ENCODE measurements at places on chromosomes 7 and 10.

DNA sequence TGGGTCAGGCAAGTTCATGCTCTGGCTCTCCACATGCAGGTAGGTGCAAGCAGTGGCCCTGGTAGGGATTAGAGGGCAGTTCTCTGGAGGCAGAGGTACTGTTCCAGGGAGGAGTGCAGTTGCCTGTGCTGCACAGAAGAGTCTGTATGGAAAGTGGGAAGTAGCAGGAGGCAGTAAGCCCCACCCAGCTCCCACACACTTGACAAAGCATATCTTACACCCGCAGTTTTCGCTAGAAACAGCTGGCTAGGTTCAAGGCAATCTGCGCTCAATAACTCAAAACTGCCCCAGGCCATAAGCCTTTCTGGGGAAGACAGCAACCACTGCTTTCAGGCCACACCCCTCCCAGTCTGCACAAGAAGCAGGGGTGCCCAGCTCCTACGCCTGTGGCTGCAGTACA lies 33.1 kb upstream of the ARMC3 start:
- no peak for DNase-seq

- peak; percentile 22 for DNase-seq
These were observed at the start of gene PRKAR1B for GRCh38 chr7:727104-727805. Gene PRKAR1B (minus strand): TSS chr7:727281. CDS start chr7:711505, 15,776 bp downstream.

DNA sequence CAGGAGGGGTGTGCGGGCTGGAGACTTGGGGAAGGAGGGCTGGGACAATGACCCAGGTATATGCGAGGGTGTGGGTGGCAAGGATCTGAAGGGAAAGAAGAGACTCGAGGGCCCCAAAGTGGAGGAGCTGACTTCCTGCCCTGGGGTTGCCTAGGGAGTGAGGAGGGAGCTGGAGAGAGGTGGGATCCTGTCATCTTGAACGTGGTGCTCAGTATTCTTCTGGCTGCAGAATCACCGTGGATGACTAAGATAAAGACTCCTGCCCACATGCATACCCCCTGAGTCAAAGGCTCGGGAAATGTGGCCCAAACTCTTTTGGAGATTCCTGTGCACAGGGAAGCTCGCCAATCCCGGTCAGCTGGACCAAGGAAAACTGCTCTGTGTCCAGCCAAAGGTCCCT lies 31.2 kb downstream of the COL17A1 start:
- DNase-seq: no peak

GRCh38 chr7:128899392-128899791 lies 11.1 kb downstream of the KCP start:
- DNase-seq: no peak

DNA sequence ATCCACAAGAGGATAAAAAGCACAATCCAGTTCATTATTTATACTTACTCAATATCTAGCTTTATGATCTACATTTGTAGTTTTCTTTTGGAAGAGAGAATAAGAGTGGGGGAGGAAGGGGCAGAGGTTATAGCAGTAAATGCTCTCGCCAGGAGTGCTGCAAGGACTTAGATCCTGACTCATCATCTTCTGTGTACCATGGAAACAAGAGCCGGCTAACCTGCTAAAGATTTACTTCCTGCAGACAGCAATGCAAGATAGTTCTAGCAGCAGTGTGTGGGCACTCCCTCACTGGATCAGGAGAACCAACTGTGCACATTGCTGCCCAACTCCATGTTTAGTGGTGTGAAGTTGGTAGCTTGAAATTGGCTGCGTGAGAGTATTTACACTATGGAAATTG lies 47.7 kb upstream of the TRIL start:
- no peak for DNase-seq

- no peak for DNase-seq
These were observed 298.3 kb downstream of the RPS24 start for GRCh38 chr10:78332012-78332411.

- no peak for DNase-seq
These were observed 1339.4 kb downstream of the XPNPEP1 start for GRCh38 chr10:108583877-108584276.

DNA sequence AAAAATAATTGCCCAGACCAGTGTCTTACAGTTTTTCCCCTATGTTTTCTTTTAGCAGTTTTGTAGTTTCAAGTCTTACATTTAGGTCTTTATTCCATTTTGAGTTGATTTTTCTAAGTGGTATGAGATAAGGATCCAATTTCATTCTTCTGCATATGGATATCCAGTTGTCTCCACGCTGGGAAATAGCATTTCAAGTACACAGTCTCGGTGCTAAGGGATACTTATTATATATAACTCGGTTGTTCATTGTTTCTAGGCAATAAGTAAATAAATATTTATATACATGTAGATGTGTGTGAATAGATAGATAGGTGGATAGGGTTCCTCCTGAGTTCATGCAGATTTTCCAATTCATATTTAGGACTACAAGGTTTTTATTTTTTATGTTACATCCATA lies 16.0 kb downstream of the TAF3 start:
- no peak for DNase-seq

DNA sequence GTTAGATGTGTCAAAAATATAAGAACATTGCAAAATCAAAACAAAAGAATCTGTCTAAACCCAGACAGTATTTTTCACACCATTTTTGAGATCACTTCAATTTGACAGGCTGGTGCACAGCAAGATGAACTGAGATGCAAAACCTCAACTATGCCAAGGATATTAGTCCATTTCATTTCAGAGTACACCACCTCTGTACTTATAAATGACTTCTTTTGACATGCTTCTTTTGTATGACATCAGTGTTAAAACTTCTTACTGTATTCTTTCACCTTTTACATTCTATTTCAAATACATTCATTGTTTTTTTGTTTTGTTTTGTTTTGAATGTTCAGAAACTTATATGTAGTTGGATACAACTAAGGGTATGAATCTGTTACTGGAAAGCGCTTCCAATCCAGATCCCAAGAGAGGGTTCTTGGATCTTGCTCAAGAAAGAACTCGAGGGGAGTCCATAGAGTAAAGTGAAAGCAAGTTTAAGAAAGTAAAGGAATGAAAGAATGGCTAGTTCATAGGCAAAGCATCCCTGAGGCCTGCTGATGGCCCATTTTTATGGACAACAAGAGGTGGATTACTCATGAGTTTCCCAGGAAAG lies 23.5 kb upstream of the GPR141 start:
- DNase-seq: no peak

GRCh38 chr10:118810796-118811505 lies 56.2 kb upstream of the CACUL1 start:
- no peak for DNase-seq

DNA sequence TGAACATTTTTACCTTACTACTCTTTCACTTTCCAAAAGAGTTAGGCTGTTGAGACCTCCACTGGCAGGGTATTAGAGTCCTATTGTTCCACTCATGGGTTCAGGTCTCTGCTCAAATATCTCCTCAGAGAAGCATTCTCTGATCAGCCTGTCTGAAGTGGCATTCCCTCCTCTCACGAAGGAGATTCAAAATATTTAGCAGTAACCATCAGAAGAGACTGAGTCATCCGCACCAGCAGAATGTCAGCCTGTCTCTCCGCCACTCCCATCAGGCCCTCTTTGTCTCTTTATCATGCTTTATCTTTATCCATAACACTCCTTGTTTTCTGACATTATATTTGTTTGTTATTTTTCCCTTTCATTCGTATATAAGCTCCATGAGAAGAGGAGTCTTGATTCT lies 79.1 kb downstream of the AASS start:
- DNase-seq: no peak

DNA sequence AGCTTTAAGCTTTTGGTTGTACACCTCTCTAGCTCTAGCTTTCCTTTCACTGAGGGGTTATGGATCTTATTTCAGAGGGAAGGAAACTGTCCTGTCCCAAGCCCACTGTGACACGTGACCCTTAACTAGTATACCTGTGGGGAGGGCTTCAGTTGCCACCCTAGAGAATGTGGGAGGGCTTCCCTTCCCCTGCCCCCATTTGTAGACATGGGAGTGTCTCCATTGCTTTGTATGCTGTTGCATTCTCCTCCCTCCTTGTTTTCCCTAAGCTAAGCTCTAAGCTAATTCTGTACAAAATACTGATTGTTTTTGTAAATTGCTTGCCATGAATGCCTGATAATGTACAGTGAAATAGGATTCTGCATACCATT lies 11.2 kb downstream of the LUC7L2 start:
- DNase-seq: no peak

- DNase-seq: no peak
These were observed 11.0 kb upstream of the PIP start for GRCh38 chr7:143120691-143121405.

- DNase-seq: no peak
These were observed 651.5 kb downstream of the TNS3 start for GRCh38 chr7:46930366-46930765.

- DNase-seq: no peak
These were observed 130.3 kb downstream of the GNAI1 start for GRCh38 chr7:80264769-80265495.

DNA sequence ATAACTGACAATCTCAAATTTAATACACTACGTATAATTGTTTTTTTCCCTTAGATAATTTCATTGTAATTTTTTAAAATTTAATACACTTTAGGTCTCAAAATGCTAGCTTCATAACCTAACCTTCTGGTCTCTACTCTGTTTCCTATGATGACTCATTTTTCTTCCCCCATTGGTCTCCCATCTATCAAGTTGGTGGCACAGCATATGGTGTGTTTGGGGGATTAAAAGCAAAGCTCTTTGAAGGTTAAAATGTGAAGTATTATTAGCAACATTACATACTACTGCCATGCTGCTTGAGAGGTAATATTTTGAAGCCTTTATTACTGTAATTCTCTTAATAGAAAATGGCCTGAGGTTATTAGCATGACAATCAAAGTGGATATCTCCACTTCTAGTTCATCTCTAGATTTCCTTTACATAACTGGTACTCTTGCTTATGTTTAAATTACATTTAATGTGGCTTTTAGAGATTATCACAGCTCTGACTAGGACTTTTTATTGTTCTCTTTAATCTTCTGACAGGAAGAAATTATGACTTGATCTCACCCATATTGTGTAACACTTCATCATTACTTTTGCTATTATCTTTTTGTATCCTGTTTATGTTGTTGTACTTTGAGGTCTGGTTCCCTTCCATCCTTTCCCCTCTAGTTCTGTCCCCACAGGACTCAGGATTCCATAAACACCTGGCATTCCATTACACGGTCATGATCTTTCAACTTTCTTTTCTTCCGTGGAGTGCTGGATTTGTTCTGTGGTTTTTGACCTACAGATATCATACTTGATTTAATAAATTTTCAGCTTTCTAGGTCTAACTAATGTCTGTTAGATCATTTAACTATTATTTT lies 185.1 kb downstream of the SEMA3D start:
- no peak for DNase-seq

DNA sequence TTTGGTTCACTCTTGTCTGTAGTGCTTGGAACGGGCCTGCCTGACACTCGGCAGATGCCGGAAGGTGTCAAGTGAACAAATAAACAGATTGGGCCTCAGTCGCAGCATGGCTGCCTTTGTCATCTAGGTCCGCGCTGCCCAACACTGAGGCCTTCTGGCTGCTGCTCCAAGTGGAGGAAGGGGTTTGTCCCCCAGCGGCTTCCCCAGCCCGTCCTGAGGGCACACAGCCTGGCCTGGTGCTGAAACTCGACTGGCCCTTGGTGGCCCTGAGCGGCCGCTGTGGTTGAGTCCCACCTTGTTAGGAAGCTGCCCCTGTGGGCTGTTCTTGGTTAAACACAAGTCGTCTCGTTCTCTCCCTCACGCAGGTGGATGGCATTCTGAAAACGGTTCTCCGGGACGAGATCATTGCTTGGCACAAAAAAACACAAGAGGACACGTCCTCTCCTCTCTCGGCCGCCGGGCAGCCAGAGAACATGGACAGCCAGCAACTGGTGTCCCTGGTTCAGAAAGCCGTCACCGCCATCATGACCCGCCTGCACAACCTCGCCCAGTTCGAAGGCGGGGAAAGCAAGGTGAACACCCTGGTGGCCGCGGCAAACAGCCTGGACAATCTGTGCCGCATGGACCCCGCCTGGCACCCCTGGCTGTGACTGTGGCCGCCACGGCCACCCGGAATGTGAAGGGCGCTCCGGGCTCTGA lies 132.1 kb downstream of the SMURF1 start:
- DNase-seq: no peak

GRCh38 chr7:74272305-74273038 lies 16.7 kb upstream of the CLIP2 start:
- no peak for DNase-seq

GRCh38 chr10:114487815-114488536 lies 83.7 kb upstream of the AFAP1L2 start:
- DNase-seq: no peak

DNA sequence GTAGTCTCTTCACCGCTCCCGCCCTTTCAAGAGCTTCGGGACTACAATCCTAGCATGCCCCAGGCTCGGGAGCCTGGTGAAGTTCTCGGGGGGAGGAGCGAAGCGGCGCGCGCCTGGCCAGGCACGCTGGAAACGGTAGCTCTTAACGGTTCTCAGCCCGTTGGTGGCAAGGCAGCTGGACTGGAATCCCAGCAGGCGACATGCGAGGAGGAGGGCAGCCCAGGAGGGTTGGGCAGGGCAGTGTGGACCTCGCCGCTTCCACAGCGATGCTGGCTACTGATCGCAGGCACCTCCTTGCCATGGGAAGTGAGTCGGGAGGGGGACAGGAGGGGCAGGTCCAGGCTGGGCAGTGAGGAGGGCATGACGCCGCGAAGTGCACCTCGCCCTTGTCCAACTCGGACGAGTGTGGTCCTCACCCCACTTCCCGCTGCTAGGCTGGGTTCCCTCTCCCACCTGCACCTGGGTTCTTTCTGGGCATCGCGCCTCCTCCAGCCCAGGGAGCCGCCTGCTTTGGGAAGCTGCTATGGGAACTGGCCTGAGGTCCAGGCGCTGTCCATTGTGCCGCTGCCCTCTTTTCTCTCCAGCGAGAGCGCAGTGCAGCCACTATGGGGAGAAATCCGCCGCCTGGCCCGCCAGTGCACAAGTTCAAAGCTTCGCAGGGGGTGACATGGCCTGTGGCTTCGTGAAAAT lies 367.8 kb upstream of the NUPR2 start:
- no peak for DNase-seq

GRCh38 chr7:45980973-45981372 lies 59.9 kb upstream of the IGFBP3 start:
- DNase-seq: no peak

GRCh38 chr10:71753091-71753959 lies 20.0 kb downstream of the VSIR start:
- no peak for DNase-seq

GRCh38 chr10:124233546-124234138 lies 140.2 kb upstream of the CHST15 start:
- no peak for DNase-seq

GRCh38 chr10:113278221-113278620 lies 274.6 kb upstream of the HABP2 start:
- no peak for DNase-seq

DNA sequence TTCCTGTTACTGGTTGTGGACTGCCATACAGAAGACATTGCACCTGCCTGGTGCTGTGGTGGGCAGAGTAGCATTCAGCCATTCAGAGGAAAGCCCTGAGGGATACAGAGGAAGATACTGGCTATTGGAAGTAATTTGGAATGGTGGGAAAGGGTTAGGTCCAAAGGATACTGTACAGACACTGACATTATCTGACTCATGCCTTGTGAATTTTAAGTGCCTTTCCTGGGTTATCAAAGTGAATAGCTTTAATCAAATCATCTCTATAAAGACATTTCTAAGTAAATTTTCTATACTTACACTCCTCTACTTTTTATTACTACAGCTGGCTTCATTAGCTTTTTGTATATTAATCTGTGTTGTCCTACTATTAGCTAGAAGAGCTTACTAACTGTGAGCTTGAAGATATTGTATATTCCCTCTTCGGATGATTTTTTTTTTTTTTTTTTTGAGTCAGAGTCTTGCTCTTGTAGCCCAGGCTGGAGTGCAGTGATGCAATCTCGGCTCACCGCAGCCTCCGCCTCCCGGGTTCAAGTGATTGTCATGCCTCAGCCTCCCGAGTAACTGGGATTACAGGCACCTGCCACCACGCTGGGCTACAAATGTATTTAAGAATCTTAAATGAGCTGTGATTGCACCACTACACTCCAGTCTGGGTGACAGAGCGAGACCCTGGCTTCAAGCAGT lies 186.5 kb downstream of the ADK start:
- DNase-seq: no peak

Data from HEK293T (cell line).